ENCODE measurements at places on chromosomes 16 and 17.
A peak's percentile ranks its signal among the peaks of the same experiment; 100 is the strongest.

DNA sequence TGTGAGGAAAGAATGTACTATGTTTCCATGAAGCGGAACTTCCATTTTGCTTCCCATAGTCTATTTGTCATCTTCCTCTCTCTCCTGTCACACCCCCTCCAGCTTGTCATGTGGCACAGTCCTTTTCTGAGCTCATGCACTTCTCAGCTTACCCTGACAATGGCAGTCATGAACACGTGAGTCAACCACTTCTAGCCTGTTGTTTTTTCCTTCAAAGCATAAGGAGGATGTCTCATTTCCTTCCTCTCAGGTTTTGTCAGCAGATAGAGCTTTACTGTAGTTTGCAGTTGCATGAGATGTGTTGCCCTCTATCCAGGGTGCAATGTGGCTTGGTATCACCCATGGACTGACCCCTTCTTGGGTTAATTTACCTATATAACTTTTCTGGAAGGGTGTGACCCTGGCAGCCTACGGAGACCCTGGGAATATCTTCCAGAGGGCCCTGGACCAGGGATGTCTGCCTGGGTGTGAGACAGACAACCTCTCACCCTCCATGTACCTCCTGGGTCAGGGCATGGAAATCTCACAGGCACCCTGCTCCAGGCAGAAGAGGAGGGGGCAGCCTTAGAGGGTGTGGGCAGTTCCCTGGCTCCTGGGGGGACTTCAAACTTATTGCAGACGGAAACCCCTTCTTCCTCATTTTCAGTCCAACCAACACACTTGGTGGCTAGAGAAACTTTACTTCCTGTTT is 4.0 kb upstream of the ZNF267 start:
- no peaks in the 10 kb centered on the region for H3K27me3 ChIP-seq
- H3K36me3 ChIP-seq, result peaks cover 26% of the 10 kb centered on the region
- peak overlapping the region; percentile 32 for H3K27ac ChIP-seq
- DNase-seq, result peak; percentile 61
- peak overlapping the region; percentile 59 for H3K4me3 ChIP-seq
- H3K4me1 ChIP-seq, result peaks cover 31% of the 10 kb centered on the region

- no peak for DNase-seq
- no peaks in the 10 kb centered on the region for H3K27me3 ChIP-seq
- H3K4me1 ChIP-seq, result no peaks in the 10 kb centered on the region
- H3K36me3 ChIP-seq, result no peaks in the 10 kb centered on the region
- H3K4me3 ChIP-seq, result no peak overlapping the region
Measured at GRCh38 chr17:64679710-64680216, 17.7 kb upstream of the SMURF2 start.

- H3K36me3 ChIP-seq, result peaks cover 3% of the 10 kb centered on the region
- H3K27ac ChIP-seq, result no peak overlapping the region
- H3K4me3 ChIP-seq, result no peak overlapping the region
- H3K4me1 ChIP-seq, result no peaks in the 10 kb centered on the region
- peaks cover 68% of the 10 kb centered on the region for H3K27me3 ChIP-seq
- DNase-seq, result no peak
Measured at GRCh38 chr16:85341972-85342695, 229.9 kb upstream of the CIBAR2 start.

GRCh38 chr16:83899272-83899897 is 470 bp downstream of the MLYCD start:
- H3K27me3 ChIP-seq, result peaks cover 5% of the 10 kb centered on the region
- H3K27ac ChIP-seq, result peak overlapping the region; percentile 86
- H3K4me1 ChIP-seq, result peaks cover 22% of the 10 kb centered on the region
- H3K4me3 ChIP-seq, result peak overlapping the region; percentile 86
- peak; percentile 12 for DNase-seq

GRCh38 chr16:19240494-19240893 is 45.0 kb upstream of the CLEC19A start:
- no peaks in the 10 kb centered on the region for H3K4me1 ChIP-seq
- no peak overlapping the region for H3K27ac ChIP-seq
- no peaks in the 10 kb centered on the region for H3K36me3 ChIP-seq
- H3K4me3 ChIP-seq, result no peak overlapping the region
- DNase-seq, result no peak
- H3K27me3 ChIP-seq, result peaks cover 19% of the 10 kb centered on the region

- peak overlapping the region; percentile 97 for H3K27ac ChIP-seq
- no peak for DNase-seq
- peak overlapping the region; percentile 98 for H3K4me3 ChIP-seq
- peaks cover 65% of the 10 kb centered on the region for H3K4me1 ChIP-seq
Measured at GRCh38 chr17:50146230-50146926, 4.1 kb downstream of the PPP1R9B start.

DNA sequence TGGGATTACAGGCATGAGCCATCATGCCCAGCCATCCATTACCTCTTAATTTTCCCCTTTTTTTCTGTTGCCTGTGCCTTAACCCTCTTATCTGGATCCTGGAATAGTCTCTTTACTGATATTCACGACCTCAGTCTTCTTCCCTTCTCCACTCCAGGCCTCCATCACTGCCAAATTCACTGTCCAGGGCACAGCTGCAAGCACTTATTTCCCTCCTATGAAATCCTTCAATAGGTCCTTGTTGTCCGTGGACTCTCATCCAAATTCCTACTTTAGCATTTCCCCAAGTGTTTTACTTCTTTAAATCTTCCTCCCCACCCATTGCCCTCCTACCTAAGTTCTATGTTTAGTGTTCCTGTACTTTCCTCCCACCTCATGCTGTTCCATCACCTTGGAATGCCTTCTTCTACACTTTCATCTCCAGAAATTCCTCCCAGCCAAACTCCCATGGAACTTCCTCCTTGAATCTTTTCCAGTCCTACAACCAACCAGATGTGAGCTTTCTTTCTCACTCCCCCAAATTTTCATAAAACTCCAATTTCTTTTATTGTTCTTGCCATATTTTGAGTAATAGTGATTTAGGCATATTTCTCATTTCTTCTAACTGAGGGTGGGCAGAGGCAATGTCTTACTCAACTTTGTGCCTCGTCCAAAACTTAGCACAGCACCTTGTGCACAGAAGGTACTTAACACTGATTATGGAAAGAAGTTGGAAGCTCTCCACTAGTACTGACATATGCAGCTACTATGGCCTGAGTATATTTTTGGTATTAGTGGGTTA is 35.3 kb downstream of the FAM20A start:
- peaks cover 15% of the 10 kb centered on the region for H3K27me3 ChIP-seq
- H3K27ac ChIP-seq, result no peak overlapping the region
- DNase-seq, result no peak
- no peaks in the 10 kb centered on the region for H3K36me3 ChIP-seq

- H3K4me3 ChIP-seq, result no peak overlapping the region
- no peaks in the 10 kb centered on the region for H3K4me1 ChIP-seq
- no peaks in the 10 kb centered on the region for H3K27me3 ChIP-seq
- H3K36me3 ChIP-seq, result peaks cover 1% of the 10 kb centered on the region
Measured at GRCh38 chr16:407253-407652, 5.6 kb downstream of the DECR2 start.

- no peaks in the 10 kb centered on the region for H3K27me3 ChIP-seq
- DNase-seq, result no peak
Measured at GRCh38 chr17:19385521-19385983, 1.4 kb downstream of the MFAP4 start.

DNA sequence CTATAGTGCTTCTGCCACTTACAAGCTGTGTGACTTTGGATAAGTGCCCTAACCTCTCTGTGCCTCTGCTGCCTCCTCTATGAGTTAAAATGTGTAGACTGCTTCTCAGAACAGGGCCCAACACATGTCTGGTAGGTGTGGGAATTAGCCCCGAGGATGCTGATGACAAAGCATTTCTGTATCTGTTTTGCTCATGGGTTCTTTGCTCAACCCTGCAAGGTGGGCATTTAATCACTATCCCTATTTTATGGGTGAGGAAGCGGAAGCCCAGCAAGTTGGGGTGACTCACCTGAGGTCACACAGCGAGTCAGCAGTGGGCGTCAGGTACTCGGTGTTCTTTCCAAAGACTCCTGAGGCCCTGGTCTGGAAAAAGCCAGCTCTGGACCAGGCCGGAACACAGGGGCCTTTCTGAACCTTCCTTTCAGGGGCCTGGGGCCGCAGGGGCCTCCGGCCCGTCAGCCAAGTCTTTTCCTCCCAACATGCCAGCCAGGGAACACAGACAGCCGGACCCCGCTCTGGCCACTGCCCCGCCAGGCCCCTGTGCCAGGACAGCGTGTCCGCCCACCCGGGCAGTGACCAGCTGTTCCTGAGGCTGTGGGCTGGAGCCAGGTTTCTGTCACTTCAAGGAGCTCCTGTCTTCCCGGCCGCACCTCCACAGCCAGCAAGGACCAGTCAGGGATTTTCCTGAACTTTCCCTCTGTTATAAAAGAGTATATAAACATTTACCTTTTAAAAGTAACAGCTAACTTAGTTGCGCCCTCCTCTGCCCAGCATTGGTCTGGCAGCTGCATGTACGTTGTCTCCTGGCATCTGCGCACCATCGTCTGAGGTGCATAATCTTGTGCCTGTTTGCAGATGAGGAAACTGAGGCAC is 62.5 kb downstream of the SREBF1 start:
- no peak for DNase-seq
- H3K4me3 ChIP-seq, result no peak overlapping the region
- H3K27ac ChIP-seq, result peak overlapping the region; percentile 15
- peaks cover 11% of the 10 kb centered on the region for H3K4me1 ChIP-seq
- peaks cover 5% of the 10 kb centered on the region for H3K36me3 ChIP-seq

- peak overlapping the region; percentile 99 for H3K27ac ChIP-seq
- no peaks in the 10 kb centered on the region for H3K27me3 ChIP-seq
- H3K4me1 ChIP-seq, result peaks cover 55% of the 10 kb centered on the region
- no peak for DNase-seq
- H3K36me3 ChIP-seq, result peaks cover 36% of the 10 kb centered on the region
- peak overlapping the region; percentile 85 for H3K4me3 ChIP-seq
Measured at GRCh38 chr17:31509095-31509804, 117.8 kb downstream of the RAB11FIP4 start.

- peaks cover 82% of the 10 kb centered on the region for H3K36me3 ChIP-seq
- no peak for DNase-seq
- H3K27me3 ChIP-seq, result no peaks in the 10 kb centered on the region
Measured at GRCh38 chr16:84087466-84088151, 29.1 kb downstream of the MBTPS1 start.

DNA sequence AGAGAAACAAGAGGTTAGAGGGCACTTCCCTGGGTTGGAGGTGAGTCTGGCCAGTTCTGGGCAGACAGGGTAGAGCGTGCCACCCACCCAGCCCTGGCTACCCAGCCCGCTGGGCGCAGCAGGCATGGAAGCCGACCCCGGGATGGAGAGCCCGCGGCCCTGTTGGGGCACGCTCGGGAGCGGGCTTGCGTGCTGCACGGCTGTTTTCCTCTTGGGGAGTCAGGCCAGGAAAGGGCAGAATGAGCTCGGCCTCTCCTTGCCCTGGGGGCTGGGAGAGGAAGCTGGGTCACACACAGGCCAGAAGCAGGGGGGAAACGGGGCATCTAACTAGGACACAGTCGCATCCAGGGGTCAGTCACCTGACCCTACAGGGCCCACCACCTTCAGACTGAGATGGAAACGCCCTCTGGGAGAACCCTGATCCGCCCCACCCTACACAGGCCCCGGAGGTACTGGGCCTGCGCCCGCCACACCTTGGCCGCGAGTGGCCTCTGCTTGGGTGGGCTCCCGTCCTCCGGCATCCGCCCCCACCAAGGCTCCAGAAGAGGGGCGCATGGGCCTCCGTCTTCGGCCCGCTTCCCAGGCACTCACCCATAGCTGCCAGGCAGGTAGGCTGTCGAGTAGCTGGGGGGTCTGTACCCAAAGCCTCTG is 1.2 kb downstream of the SOX15 start:
- no peak overlapping the region for H3K27ac ChIP-seq
- H3K27me3 ChIP-seq, result no peaks in the 10 kb centered on the region
- peaks cover 14% of the 10 kb centered on the region for H3K4me1 ChIP-seq
- H3K36me3 ChIP-seq, result peaks cover 44% of the 10 kb centered on the region
- no peak for DNase-seq

GRCh38 chr17:29682987-29683386 is 60.3 kb upstream of the CORO6 start:
- no peak for DNase-seq
- H3K4me3 ChIP-seq, result no peak overlapping the region
- no peaks in the 10 kb centered on the region for H3K27me3 ChIP-seq
- peak overlapping the region; percentile 49 for H3K27ac ChIP-seq
- peaks cover 26% of the 10 kb centered on the region for H3K4me1 ChIP-seq

DNA sequence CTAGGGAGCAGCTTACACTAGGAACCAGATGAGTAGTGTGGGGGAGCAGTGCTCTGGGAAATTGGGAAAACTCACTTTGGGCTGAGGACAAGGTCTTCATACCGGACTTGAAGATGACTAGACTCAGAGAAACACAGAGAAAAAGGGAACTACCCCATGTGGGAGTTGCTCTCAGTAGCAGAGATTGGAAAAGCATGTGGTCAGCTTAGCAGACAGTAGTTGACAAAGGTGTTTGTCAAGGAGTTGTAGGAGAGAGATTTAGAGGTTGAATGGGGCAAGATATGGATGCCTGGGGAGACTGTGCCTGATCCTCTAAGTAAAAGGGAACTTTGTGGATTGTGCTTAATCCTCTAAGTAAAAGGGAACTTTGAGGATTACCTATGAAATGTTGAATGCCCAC is 194.5 kb upstream of the COX10 start:
- no peaks in the 10 kb centered on the region for H3K36me3 ChIP-seq
- H3K4me1 ChIP-seq, result no peaks in the 10 kb centered on the region
- H3K27ac ChIP-seq, result no peak overlapping the region
- no peaks in the 10 kb centered on the region for H3K27me3 ChIP-seq

GRCh38 chr17:61457226-61457983 is 5.2 kb downstream of the TBX4 start:
- peaks cover 22% of the 10 kb centered on the region for H3K4me1 ChIP-seq
- DNase-seq, result no peak
- H3K4me3 ChIP-seq, result peak overlapping the region; percentile 71
- no peak overlapping the region for H3K27ac ChIP-seq

DNA sequence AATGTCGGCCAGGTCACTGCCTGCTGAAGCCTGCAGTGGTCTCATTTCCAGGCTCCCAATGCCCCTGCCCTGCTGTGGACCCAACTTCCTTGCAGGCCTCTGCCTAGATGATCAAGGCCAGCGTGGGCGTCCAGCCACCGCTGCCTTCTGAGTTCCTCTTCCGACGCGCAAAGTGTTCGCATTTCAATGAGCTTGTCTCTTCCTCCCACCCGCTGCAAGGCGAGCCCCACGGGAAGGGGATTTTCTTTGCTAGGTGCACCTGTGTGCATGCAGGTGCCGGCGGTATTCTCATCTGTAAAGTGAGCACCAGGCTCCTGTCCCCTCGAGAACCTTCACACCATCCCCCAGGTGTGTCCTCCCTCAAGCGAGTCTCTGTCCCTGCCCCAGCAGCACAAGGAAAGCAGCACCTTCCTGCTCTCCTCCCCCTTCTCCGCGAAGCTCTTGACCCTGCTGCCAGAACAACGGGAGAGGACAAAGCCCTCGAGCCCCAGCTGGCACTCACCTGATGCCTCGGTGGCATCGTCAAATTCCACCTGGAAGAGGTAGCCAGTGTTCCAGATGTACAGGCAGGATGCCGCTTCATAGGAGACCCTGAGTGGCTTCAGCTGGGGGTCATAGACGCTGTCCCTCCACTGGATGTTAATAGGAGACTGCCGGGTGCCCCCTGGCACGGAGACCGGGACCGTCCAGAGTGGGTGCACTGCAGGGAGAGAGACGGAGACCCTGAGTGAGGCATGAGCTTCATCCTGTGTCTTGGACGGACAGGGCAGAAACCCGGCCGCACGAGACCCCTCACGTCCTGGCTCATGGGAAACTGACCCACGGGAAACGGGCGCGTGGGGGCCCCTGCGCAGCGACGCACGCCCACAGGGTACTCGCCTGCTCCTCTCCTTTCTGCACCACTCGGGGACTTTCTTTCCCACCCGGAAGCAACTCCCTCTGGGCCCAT is 9.8 kb downstream of the CA5A start:
- peak overlapping the region; percentile 65 for H3K27ac ChIP-seq
- peaks cover 5% of the 10 kb centered on the region for H3K4me1 ChIP-seq

- peaks cover 7% of the 10 kb centered on the region for H3K4me1 ChIP-seq
- H3K4me3 ChIP-seq, result no peak overlapping the region
- no peak overlapping the region for H3K27ac ChIP-seq
- peaks cover 2% of the 10 kb centered on the region for H3K36me3 ChIP-seq
- H3K27me3 ChIP-seq, result no peaks in the 10 kb centered on the region
- no peak for DNase-seq
Measured at GRCh38 chr17:74385201-74385600, 17.9 kb downstream of the GPR142 start.
